Stimulated activated naive B cell treated with anti-CD40 and anti-IgM and Interleukin-4, amounts not matched to agents 10 μg/mL and 1 μg/mL and 100 μg/mL, for 72 hours (primary cell): ENCODE measurements at places on chromosomes 6 and 20.

DNA sequence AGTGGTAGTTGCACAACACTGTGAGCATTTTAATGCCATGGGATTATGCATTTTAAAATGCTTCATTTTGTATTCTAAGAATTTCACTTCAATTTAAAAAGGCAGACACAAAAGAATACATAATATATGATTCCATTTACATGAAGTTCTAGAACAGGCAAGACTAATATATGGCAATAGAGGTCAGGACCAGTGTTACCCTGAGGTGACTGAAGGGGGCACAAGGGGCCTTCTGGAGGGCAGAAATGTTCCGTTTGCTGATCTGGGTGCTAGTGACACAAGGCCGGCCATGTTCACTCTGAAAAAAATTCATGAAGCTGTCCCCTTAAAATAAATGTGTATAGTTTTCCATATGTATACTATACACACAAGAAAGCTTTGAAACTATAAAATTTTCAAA, 28.5 kb downstream of the TASP1 start:
- DNase-seq: no peak

GRCh38 chr6:11702500-11703130, 76.0 kb downstream of the ADTRP start:
- DNase-seq: no peak

DNA sequence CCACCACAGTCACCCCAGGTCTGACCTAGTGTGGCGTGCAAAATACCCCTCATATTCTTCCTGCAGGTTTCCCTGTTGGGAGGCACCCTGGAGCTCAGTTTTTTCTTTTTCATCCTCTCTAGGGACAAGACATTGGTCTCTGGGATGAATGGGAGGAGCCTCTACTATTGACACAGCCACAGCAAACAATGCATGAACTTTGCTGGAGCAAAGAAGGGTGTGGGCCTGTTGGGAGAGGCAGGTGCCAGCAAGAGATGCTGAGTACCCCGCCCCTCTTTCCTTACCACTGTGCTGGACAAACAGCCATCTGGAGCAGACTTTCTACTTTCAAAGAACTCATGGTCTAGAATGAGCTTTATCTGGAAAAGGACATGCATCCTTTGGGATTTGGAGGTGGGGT, 10.1 kb downstream of the TGM3 start:
- DNase-seq: no peak

DNA sequence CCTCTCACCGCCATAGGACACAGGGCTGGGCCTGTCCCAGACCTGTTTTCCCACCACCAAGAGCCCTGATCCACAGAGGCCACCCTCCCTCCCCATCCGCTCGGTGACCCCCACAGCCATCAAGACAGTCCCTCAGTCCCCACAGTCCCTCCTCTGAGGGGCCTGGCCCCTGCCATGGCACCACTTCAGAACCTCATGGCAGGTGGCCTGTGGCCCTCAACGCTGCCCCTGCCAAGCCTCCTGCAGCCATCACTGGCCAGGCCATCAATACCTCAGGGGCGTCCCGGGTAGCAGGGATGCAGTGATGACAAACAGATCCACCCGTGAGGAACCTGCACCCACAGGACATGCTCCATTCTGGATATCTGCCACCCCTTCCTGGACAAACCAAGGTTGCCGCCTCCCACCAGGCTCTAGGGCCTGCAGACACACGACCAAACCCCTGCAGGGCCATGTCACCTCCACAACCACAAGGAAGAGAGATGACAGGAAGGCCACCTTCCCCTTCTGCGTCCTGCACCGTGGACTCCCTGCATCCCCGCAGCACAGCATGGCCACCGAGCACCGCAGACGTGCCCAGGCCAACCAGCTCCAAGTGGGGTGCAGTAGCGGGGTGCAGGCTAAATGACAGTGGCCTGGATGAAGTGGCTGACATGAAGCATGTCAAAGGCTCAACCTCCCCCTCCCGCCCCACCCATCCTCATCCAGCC, 14.0 kb downstream of the TAF4 start:
- DNase-seq: no peak

GRCh38 chr6:158023597-158023939, 41.9 kb downstream of the SYNJ2 start:
- no peak for DNase-seq

- no peak for DNase-seq
Measured at GRCh38 chr20:50015993-50016770, 33.4 kb downstream of the SNAI1 start.
